ENCODE measurements at places on chromosomes 11 and 22. TPM values are rescaled to one million over a fixed set of nuclear protein-coding genes. Genes with fewer than 3 reads are reported as not detected.

Gene TREH
- not detected for total RNA-seq

Gene LMNTD2
- total RNA-seq: 0.64 TPM

DNA sequence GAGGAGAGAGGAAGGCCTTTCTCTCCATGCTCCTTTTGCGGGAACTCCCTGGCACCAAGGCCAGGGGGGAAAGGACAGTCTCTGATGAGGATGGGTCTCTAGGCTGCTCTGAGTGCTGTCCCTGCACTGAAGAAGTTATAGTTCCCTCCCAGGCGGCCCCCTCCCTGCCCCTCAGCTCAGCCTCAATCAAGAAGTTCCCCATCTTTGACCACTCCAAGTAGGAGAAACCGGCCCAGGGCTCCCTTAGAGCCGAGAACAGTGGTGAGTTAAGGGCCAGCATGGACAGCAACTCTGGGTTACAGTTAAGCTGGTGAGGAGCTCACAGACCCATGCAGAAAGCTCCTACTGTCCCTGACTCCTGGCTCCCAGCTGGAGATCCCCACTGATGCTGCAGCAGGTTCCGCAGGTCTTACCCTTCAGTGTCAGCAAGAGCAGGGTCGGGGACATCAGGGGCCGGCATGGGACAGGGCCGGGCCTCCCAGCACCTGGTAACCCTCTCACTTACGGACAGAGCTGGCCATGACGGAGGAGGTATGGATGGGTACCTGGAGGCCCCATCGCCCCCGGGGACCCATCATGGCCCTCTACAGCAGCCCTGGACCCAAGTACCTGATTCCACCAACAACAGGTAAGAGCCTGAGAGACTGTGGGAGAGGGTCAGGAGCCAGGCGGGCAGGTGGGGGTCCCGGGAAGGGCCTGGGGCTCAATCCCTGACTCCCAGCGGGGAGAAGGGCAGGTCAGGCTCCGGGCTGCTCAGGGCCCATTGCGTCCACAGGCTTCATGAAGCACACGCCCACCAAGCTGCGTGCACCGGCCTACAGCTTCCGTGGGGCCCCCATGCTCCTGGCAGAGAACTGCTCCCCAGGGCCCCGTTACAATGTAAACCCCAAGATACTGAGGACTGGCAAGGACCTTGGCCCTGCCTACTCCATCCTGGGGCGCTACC lies 4.2 kb downstream of the SCGB1C1 start:
- no peak for DNase-seq

Gene METTL15
- 18.0 TPM for total RNA-seq

DNA sequence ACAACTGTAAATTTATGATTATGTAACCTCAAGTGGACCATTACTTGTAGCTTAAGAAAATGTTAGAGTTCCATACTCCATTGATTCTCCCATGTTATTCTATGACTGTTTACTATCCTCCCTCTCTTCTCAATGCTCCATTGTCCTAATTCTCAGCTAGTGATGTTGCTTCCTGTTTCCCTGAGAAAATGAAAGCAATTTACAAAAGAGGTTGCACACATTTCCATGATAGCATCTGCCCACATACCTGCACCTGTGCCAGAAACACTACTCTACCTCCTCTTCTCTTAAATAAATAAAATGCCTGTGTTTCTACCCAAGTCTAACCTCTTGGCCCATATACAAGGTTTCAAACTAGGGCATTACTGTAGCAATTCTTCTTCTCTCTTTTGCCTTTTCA lies 1620.9 kb downstream of the FAM181B start:
- no peak for DNase-seq

Gene FGF4
- total RNA-seq: not detected

Gene HORMAD2
- 0.21 TPM for total RNA-seq

Gene RPL27A
- total RNA-seq: 679 TPM

- DNase-seq: no peak
Measured at GRCh38 chr11:104219096-104219495, 55.1 kb upstream of the PDGFD start.

Gene MYO7A
- 0.29 TPM for total RNA-seq

Gene MCAM
- 6.0 TPM for total RNA-seq

Gene MAP6
- 0.54 TPM for total RNA-seq

DNA sequence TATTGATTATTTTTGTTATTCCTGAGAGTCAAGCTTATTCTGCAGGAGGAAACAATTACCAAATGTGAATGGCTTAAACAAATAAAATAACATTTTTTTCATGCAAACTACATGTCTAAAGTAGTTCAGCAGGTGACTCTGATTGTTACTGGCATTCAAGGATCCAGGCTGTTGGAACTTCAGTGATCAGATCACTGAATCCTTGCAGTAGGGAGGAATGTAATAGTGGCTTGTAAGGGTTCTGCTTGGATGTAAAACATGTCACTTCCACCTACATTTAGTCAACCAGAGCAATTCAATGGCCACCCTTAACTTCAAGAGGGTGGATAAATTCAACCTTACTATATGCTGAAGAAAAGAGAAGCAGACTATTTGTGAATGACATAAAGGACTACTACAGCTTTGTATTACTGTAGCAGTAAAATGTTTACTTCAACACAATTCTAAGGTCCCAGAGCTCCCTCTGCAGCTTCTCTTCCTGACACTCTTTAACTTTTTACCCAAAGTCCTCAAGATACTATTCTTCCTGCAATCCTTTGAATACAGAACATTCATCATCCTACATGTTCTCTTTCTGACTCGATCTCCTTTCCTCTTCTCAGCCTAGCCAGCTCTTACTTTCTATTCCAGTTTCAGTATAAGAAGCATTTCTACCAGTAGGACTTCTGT lies 284.0 kb downstream of the LRRC4C start:
- DNase-seq: no peak

Gene RNF121
- total RNA-seq: 65.8 TPM

DNA sequence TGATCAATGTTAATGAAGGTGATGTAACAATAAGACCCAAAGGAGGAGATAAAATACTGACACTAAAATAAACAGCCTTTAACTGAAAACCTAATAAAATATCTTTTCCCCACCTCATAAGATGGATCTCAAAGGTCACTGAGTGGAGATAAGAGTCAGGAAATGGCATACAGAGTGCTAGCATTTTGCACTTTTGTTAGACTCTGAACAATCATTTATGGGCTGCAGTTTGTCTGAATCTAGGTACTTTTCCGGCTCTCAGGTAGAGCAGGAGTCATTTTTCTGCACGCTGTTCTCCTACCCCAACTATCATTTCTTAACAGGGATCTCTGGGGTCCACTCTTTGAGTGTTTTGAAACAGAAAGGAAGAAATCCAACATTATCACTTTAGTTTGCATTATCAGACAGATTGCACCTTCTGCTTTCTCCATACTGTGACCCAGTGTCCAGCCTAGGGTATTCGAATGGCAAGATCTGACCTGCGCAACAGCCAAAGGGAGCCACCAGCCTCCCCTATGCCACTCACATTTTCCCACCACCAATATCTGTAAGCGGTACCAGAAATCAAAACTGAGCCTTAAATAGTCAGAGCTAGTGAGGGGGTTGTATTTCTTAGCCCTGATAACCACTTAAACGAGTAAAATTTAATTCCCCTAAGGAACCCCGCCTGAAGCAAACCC lies 863 bp downstream of the SIAE start:
- no peak for DNase-seq

DNA sequence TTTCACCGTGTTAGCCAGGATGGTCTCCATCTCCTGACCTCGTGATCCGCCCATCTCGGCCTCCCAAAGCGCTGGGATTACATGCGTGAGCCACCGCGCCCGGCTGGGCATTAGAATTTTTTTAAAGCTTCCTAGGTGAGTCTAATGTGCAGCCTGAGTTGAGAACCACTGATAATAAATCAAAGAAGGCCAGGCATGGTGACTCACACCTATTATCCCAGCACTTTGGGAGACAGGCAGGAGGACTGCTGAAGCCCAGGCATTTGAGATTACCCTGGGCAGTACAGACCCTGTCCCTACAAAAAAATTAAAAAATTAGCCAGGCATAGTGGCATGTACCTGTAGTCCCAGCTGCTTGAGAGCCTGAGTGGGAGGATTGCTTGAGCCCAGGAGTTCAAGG lies 13.7 kb downstream of the MEI1 start:
- no peak for DNase-seq

DNA sequence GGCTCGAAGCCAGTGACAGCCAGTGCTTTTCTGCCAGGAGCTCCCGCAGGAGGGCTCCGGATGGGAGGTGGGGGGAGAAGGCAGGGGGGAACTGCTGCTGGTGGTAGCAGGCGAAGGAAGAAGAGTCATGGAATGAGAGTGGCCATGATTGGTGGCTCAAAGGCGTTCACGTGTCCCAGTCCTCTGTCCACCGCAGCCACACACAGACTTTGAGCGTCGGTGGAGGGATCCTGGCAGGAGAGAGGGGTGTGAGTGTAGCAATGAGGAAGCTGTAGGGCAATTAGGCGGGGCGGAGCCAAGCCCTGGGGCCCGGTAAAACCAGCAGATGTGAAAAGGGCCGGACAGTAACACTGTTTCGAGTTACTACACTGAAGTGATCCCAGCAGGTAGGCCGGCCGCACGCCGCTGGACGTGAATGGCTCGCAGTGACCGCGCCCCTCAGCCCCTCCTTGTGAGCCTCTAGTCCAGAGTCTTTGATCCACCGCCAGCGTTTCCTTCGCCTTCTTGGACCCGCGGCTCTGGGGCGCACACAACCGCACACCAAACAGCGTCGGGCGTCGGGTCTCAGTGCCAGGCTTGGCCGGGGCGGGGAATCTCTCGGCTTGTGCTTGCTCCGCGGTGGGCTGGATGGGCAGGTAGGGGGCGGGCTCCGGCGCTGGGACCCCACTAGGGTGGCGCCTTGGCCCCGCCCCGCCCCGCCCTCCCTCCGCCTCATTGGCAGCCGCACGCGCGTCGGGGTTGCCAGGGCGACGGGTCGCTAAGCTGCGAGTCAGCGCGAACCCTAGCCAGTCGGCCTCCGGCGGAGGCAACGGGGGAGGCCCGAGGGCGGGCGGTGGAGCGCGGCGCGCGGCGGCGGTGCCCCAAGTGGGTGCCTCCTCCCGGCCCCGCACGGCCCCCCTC lies at the start of gene LRRC10B:
TSS of gene LRRC10B (plus strand) at position 788 of the 900 bp plus-strand sequence. CDS start 250 bp downstream, outside the sequence.
- peak; percentile 35 for DNase-seq

DNA sequence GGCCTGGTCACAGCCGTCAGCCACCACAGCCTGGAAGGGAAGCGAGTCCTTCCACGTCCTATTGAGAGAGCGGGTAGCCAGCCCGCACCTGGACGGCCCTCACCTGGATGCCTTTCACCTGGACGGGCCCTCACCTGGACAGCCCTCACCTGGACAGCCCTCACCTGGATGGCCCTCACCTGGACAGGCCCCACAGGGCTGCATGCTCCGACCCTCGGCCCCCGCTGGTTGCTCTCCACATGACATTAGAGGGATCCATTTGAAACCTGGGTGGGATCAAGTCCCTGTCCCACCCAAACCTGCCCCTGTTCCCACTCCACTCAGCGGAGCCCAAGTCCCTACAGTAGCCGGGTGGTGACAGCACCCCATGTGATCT lies 3.7 kb downstream of the C1QTNF6 start:
- no peak for DNase-seq

DNA sequence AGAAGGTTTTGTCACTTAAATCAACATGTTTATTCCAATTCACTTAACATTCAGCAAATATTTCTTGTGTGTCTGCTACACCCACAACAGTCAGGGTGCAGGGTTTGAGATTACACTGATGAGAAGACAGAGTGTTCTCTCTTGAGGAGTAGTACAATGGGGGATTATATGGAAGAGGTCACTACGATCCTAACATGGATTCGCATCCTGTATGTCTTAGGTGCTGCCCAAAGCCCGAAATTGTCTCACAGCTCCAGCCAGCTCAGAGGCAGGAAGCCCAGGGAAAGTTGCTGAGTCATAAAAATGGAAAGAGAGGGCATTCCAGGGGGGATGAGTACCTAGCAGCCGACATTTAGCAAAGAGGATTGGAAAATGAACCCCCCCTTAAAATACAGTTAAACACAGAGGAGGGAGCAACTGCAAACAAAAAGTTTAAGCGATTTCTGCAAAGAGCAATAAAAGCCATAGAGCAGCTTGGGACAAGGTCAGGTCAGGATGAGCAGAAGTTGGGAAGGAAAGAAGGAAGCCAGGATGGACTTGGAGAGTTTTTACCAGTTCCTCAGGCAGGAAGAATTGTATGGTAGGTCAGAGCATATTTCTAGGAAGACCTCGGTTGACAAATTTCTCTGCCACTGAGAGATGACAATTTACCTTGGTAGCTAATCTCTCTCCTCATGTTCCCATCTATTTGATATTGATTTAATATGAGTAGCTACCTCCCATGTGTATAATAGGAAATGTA lies 49.5 kb downstream of the IGLL5 start:
- no peak for DNase-seq

DNA sequence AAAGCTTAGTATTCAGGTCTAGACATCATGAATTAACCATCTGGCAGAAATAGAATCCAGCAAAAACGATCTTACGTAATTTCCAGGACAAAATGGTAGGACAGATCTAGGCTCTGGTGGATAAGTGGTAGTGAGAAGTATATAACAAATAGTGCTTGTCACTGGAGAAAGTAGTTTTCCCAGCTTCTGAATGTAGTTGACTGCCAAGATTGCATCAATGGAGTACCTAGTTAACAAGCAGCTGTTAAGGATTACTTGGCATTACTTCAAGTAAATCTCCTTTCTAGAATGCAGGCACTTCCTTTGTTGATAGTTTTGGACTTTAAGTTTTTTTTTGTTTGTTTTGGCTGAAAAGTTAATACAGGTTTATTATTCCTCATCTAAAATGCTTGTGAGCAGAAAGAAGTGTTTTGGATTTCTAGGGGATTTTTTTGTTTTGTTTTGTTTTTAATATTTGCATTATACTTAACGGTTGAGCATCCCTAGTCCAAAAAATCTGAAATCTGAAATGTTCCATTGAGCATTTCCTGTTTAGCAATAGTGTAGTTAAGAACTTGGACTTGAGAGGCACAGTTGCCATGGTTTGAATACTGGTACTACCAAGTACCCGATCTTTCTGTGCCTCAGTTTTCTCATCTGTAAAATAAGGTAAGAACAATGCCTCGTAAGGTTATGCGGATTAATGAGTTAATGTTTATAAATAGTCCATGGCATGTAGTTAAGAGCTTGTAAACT lies 20.3 kb downstream of the FAM118B start:
- no peak for DNase-seq

- DNase-seq: no peak
Measured at GRCh38 chr22:37739611-37740049, 42.8 kb downstream of the TRIOBP start.

- DNase-seq: no peak
Measured at GRCh38 chr22:27972732-27973698, 54.0 kb upstream of the PITPNB start.
